Activated naive CD8-positive, alpha-beta T cell treated with anti-CD3 and anti-CD28 coated beads, Interleukin-2, amount 50 U/mL, for 24 hours (primary cell): ENCODE measurements at places on chromosomes 12 and 14.

GRCh38 chr12:23540572-23540971 lies 408.9 kb downstream of the SOX5 start:
- no peak for DNase-seq

DNA sequence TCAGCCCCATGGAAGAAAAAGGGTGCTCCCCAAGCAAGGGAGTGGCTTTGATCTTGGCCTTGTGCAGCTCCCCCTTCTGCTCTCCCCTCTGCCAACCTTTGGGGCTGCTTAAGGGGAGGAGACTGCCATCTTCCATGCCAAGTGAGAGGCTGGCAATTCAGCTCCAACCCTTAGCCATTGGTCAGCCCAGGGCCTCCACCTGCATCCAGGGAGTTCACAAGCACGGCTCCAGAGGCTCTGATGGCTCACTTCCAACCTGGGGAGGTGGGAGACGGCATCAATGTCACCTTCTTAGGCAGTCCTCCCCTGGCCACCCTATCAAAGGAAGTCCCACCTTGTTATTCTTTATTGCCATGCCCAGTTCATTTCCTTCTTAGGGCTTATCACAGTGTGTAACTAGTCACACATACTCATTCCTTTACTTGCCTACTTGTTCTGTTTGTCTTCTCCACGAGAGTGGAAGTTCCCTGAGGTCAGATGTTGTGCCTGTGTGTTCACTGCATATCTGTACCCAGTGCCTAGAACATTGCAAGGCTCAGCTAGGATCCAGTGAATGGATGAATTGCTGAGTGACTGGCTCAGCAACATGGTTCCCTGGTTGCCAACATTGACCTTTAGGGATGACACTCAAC lies 5.0 kb downstream of the HDAC7 start:
- no peak for DNase-seq

- DNase-seq = no peak
Observed at GRCh38 chr12:102927220-102927619, 10.2 kb upstream of the PAH start.

DNA sequence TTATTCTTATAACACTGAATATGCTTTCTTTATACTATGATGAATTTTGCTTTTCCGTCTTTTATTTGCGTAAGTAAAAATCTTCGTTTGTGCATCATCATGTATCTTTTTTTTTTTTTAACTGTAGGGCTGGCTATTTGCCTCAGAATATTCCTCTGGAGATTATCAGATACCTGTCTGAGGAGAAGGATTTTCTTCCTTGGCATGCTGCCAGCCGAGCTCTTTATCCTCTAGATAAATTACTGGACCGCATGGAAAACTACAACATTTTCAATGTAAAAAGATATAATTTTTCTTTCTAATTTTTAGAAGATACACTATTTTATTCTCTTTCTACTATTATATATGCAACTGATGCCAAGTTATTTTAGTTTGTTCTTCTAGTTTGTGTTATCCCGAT lies 346.6 kb downstream of the TRHDE start:
- no peak for DNase-seq

GRCh38 chr12:106029532-106029931 lies 109.2 kb downstream of the NUAK1 start:
- no peak for DNase-seq
